HCT116 (cell line): ENCODE measurements at places on chromosomes 13 and 19. TPM values are rescaled to one million over a fixed set of nuclear protein-coding genes. Genes with fewer than 3 reads are reported as not detected.

Gene F10
- 4.0 TPM for total RNA-seq

Gene KCTD4
- not detected for total RNA-seq

Gene KBTBD7
- total RNA-seq, result 6.2 TPM

Gene RNF17
- total RNA-seq, result not detected

Gene FDX2
- total RNA-seq, result 21.0 TPM

Gene GRAMD1A
- 75.4 TPM for total RNA-seq

Gene COX7A1
- not detected for total RNA-seq

Gene LRCH1
- total RNA-seq, result 15.6 TPM

Gene CEACAM7
- total RNA-seq, result not detected

Gene TMEM238
- total RNA-seq, result 21.0 TPM

Gene ZNF470
- not detected for total RNA-seq
